ENCODE measurements at places on chromosomes 6 and 20.

GRCh38 chr6:165272585-165272984 lies 36.8 kb downstream of the C6orf118 start:
- DNase-seq = no peak

DNA sequence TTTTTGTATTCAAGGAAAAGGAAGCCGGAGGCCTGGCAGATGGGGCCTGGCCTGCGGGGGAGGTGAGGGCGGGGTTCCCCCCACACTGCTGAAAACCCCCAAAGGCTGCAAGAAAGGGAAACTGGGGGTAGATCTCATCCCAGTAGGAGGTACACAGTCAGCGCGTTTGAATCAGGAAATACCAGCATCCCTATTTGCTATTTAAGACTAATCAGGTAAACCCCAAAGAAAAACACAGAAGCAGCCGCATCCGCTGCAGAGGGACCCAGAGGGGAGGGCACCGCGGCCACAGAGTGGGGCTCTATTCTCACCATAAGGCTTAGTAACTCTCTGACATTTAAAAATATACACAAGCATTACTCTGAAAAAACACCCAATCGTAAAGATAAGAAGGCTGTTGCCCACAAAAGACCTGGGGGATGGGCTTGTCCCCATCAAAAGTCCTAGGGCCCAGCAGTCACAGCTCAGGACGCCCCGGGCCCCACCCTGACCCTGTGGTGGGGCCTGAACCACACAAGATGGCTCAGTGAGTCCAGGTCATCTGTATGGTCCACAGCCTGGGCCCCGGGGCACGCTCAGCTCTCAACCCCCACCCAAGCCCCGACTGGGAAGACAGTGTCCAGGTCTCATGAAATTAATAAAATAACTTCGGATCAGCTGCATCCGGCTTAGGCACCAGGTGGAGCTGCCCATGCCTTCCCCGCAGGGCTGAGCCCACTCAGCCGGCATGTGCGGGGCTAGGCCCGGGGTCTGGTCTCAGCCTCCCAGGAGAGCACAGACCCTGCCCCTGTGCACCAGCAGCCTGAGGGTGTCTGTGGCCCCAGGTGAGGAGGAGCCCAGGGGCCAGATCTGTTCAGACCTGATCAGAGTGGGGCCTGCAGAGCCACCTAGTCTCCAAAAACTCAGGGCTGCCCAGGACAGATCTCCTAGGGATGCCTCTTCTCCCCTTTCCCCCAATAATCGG lies 31.0 kb downstream of the KCNQ2 start:
- DNase-seq = no peak

DNA sequence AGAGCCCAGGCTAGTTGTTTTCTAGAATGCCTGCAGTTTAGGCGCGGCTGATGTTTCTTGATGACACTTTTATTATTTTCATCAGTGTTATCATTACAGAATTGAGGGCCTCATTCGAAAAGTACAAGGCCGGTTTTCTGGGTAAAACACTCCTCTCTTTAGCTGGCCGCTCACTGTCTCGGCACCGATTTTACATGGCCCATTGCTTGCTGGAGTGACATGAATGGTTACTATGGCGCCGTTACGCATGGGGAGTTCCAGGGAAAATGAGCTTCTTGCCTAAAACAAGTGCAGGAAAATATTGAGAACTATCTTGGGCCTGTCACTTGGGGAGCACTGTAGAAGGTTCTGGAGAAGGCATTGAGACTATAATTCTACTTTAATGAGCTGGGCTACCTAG lies 317.8 kb downstream of the CDH4 start:
- no peak for DNase-seq

DNA sequence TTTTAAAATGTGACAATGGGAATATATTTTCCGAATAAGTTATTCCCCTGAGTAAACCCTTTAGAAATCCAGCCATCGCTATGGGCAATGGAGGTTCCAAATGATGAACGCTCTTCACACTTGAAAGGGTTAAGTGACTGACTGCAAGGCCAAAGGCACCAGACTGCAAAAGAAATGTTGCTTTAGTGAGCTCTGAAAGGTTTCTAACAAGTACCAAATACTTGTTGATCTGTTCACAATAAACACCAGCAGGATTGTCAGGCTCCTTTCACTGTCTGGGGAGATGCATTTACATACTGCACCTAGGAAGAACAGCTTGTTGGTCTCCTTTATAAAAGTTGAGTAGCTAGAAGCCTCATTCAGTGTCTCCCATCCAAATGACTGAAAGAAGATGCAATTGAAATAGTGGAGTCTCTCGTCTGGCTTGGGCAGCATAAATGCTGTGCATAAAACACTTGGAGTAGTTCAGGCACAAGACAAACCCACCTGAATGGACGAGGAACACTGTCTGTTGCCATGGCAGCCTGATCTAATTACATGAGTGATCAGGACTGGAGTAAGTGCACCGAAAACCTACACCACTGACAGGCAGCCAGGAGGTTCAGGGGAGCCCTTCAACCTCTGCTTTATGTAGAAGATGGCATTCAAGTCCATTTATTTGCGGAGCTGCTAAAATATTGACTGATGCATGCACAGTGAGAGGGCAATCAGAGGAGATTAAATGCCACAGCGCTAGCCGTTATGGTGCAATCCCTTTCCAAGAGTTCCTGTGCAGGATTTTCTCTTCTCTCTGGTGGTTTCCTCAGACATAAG lies 2.9 kb downstream of the ATXN1 start:
- DNase-seq = no peak

DNA sequence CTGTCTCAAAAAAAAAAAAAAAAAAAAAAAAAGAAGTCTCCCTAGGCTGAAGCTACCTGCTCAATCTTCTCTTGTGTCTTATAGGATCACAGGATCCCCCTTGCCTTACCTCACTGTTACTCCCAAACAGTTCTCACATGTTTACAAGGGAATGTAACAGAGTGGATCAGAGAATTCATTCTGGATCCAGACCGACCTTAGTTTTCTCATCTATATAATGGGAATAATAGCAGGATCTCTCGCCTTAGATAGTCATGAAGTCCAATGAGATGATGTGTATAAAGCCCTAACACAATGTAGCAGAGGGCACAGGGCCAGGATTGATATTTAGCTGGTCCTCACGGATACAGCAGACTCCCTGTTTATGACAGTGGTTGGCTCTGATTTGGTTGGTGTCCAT lies 2.3 kb upstream of the FAM110A start:
- DNase-seq = no peak

GRCh38 chr6:169158174-169158573 lies 95.5 kb downstream of the THBS2 start:
- DNase-seq = no peak

GRCh38 chr20:14622796-14623195 lies 285.4 kb upstream of the FLRT3 start:
- DNase-seq = no peak

- DNase-seq = no peak
Measured at GRCh38 chr6:20159781-20160540, 52.3 kb downstream of the MBOAT1 start.

Data from head of caudate nucleus (tissue), 42 donors.